ENCODE measurements at places on chromosomes 3 and 15.

DNA sequence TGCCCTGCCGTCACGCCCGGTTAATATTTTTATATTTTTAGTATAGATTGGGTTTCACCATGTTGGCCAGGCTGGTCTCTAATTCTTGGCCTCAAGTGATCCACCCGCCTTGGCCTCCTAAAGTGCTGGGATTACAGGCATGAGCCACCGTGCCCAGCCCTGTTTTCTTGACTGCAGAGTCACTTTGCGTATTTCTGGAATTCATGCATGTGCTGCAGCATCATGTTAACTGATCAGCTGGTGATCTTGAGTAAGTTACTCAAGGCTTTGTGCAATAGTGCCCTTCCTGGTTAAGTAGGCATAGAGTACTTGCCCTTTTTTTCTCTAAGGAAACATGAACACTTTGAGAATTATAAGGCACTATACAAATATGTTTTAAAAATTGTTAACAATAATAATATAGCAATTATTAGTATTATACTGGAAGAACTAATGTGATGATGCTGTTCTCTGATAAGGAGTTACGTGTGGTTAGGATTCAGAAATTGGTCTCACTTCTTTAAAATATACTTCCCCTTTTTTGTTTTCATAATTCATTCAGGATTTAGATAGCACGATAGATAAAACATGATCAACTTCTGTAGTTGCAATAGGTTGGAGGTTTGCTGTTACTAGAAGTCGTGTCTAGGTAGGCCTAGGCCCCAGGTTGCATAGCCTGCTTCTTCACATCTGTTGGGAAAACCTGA lies 33.6 kb downstream of the GPR171 start:
- no peak for ATAC-seq

- ATAC-seq, result no peak
Observed at GRCh38 chr15:77650265-77650664, 17.6 kb upstream of the LINGO1 start.

DNA sequence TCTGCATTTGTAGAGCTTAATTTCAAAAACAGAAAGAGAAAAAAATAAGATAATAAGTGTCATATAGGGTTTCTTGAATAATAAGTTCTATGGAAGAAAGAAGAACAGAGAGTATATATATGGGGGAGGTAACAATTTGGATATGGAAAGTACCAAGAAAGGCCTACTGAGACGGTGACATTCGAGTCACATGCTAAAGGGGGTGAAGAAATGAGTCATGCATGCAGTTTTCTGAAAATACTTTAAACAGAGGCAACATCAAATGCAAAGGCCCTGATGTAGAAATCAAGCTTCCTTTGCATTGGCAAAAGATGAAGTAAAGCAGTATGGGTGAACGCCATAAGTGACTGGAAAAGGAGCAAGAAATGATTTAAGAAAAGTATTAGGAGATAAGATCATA lies 371.6 kb upstream of the ZNF385D start:
- ATAC-seq, result no peak

DNA sequence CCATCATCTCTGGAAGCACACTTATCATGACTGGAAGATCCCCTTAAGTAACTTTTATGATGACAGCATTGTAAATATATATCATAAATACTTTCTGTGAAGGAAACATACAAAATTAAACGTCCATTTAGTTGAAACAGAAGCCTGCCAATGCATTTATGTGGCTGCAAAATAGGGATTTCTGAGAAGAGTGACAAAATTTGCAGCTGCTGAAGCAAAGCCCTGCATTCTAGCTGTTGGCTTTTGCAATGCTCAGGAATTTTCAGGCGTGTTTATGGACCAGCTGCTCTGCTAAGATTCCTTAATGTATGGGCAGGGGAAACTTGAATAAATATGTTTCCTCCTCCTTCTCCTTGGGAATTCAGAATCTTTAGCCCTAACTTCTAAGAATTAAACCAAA lies 137.3 kb downstream of the CACNA2D3 start:
- ATAC-seq, result no peak

- no peak for ATAC-seq
Observed at GRCh38 chr3:168436245-168436724, 340.6 kb upstream of the GOLIM4 start.

GRCh38 chr3:549636-550035 lies 353.1 kb downstream of the CHL1 start:
- ATAC-seq, result no peak

DNA sequence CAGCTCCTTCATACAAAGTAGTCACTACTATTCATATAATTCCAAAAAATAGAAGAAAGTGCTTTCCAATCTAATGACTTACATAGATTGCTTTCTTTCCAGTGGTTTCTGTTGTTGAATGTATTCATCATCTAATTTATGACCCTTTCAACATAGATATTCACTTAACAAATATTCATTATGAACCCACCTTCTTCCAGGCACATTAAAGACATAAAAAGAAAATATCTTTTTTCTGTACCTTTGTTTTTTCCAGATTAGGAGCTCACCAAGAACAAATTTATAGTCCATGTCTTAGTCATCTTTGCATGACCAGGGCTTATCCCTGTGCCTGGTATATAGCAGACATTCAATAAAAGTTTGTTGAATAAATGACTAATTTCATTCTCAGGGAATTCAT lies 32.4 kb upstream of the PDZRN3 start:
- ATAC-seq, result no peak

Measured in activated CD4-positive, CD25-positive, alpha-beta regulatory T cell treated with anti-CD3 and anti-CD28 coated beads, Interleukin-2, amount 50 U/mL, for 24 hours (primary cell).